ENCODE measurements at places on chromosomes 5 and 9.

- no peak for DNase-seq
Observed at GRCh38 chr5:141084487-141084989, 9.9 kb upstream of the PCDHB2 start.

DNA sequence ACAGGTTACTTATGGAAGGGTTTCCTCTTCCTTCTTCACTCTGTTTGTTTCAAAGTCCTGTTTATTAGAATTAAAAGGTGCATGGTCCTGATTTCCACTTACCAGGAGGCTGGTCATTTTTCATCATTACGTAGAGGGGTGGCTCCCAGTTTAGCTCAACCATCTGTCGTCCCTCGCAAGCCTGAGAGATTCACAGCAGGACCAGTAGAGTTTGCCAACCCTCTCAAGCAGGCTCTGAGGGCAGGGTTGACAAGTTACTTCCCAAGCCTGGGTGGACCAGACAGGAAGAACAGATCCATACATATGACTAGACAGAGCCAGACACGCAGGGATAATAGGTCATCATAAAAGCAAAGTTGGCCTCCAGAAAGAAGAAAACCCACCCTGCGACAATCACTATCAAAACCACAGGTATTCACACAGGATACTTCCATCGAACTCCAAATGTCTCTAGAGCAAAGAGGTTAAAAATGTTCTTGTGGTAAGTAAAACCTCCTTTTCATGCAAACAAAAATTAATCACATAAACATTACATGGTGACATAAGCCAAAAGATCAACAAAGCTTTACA, 151.9 kb downstream of the ELAVL2 start:
- DNase-seq, result no peak

DNA sequence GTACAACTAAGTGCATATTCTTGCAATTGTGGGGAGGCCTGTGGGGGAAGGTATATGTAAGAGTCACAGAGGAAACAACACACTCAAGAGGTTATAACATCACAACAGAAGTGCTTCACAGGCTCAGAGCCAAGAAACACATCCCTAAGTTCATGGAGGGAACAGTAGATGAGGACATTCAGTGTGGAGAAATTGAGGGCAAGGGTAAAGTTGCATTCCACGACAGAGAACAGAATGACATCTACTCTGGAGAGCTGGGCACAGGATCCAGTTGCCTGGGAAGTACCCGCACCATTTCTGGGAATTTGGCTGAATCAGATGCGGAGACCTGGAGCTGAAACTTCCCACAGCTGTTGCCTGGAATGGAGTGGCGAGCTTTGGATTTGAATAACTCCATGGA, 197.2 kb downstream of the NXNL2 start:
- DNase-seq, result no peak

- peak; percentile 85 for DNase-seq
Observed at GRCh38 chr5:176647843-176648473, 674 bp downstream of the TSPAN17 start.

- no peak for DNase-seq
Observed at GRCh38 chr9:123061216-123061615, 27.7 kb downstream of the GPR21 start.

DNA sequence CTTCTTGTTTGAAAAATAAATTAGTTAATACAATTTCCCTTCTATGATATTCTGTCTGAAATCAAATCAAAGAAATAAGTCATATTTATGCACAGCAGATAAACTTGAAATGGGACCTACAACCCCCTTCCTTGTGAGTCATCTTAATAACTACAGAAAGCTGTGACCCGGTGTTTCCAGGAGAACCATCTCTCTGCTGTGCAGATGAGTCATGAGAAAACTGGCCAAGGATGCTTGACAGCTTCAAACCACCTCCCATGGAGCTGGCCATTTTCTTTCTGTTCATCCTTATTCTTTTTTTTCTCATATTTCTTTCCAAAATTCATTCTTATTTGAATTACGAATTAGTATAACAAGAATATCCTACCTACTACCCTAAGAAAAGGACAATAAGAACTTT, 43.4 kb upstream of the NR4A3 start:
- DNase-seq, result no peak

DNA sequence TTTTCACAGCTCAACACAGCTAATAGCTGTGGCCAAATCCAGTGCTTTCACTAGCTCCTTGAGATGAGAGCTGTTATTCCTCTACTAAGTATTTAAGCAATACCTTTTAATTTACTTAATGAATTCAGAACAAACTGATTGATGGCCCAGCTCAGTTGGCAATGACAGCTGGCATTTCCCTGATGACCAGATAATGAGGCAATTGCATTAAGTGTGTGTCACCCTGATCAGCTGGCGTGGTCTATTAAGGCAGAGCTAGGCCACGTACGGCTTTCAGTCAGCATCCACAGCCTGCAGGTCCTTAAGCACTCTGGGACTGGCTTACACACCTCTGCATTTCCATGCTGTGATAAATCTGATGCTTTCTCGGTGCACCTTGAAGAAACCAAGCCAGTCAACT, 34.4 kb downstream of the TTLL11 start:
- no peak for DNase-seq

DNA sequence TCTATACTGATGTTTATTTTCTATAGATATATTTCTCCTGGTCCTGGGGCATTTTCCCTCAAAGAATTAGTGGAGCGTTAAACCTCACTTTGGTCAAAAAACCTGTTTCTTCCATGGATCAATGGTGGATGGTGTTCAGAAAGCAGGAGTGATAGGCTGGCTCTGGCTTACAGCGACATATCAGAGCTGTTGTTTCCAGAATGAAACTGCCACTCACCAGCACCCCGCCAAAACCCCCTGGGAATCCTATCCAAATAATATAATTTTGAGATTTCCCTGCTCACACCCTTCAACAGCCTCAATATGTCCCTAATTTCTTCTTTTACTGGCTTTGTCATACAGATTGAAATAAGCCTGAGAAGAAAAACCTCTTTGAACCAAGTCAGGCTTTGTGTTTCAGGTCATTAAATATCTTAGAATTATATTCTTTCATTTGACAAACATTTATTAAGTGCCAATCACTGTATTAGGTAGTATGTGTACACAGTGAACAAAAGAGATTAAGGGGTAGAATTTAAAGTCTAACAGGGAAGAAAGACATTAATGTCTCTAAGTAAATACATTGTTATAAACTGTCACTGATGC, 144.5 kb upstream of the GPR151 start:
- no peak for DNase-seq

- no peak for DNase-seq
Observed at GRCh38 chr5:128035689-128036088, 47.9 kb upstream of the SLC12A2 start.

DNA sequence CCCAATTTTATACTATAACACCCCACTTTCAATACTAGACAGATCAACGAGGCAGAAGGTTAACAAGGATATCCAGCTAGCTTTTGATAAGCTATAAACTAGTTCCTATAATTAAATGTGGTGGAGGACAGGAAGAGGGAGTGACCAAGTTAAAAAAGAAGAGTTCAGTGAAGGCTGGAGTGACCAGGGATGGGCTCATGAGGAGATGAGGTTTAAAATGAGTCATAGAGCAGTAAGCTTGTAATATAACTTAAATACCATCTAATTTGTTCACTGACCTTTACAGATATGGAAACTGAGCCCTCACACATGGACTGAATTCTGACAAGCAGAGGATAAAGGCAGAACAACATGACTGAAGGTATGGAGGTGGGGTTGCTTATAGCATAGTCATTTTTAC, 284.5 kb downstream of the SPATA31D1 start:
- DNase-seq, result no peak

- DNase-seq, result no peak
Observed at GRCh38 chr9:129338724-129339430, 160.8 kb upstream of the IER5L start.

- DNase-seq, result no peak
Observed at GRCh38 chr9:73143711-73144328, 7.8 kb upstream of the ANXA1 start.

GRCh38 chr9:97039514-97039860, 545 bp upstream of the CTSV start:
- DNase-seq, result no peak

DNA sequence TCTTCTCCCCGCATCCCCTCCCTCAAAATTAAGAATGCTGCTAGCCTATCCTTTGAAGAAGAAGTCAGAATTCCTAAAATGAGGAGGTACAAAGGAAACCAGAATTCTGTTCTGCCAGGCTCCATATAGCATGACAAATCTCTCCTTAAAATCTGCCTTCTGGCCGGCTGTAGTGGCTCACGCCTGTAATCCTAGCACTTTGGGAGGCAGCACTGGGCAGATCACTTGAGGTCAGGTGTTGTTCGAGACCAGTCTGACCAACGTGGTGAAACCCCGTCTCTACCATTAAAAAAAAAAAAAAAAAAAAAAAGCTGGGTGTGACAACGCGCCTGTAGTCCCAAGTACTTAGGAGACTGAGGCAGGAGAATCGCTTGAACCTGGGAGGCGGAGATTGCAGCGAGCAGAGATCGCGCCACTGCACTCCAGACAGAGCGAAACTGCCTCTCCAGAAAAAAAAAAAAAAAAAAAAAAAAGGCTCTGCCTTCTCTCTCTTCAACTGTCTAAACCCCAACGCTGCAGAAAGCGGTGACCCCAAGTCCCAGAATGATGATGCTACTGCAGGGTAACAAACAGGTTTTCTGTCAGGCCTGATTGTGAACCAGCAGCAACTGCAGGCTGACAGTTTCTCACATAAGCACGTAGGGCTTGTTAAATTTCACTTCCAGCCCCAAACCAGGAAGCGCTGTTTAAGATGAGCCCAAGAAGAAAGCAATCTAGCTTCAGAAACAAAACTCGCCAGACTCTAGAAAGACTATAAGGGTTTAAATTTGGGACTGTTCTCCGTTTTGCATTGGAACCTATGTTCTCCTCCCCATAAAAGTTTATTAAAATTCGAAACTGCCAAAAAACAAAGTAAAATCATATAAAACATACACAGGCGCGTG, 963 bp upstream of the CAST start:
- DNase-seq, result no peak

DNA sequence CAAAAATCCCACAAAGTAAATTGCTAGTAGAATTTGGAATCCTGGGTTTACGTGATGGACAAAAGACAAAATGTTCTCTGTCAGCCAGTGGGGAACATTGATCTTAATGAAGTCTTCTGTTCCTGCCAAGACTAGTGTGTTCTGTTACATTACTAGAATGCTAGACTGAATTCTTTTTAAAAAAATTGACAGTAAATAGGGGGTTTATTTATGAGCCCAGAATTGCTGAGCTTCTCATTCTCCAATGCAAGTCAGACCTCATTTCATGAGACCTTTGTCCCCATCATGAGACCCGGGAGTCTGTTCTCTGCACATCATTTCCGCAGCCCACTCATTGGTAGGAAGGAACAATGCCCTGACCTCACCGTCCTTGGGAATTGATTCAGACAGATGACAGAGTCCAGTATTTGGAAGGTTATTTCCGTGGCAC, 173.8 kb upstream of the OTULINL start:
- no peak for DNase-seq

DNA sequence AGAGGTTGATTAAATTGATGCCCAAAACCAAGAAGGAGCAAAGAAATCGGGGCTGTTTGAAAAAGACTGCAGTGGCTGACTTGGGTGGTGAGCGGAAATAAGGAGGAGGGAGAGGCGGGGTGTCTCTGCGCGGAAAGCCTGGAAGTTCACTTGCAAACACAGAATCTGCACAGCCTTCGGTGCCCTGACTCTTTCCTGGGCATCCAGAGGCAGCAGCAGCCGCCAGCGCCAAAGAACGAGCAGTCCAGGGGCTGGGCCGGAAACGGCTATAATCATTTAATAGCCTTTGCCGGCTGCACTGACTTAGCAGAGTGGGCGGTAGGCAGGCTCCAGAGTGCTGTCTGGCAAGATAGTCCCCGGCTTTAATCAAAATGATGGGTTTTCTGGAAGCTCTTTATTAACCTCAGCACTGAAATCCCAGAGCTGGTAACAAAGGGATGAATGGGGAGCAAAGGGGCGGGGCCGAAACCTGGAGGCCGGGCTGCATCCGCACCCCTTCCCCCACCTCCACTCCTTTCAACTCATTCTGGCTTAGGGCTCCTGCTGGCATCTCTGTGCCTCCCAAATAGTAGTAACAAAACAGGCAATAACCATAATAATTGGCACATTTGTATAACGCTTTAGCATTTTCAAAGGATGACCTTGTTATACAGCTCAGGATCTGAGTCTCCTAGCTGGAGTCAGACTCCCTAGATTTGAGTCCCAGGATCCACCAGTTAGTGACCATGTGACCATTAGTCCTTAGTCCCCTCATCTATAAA, 35.7 kb downstream of the PCDHAC2 start:
- peak; percentile 70 for DNase-seq

GRCh38 chr5:158832731-158833130, 267.0 kb downstream of the EBF1 start:
- no peak for DNase-seq

All from upper lobe of right lung (tissue), 1 donor.